ENCODE measurements at places on chromosomes 2 and 18. TPM values are rescaled to one million over a fixed set of nuclear protein-coding genes. Genes with fewer than 3 reads are reported as not detected.
A peak's percentile ranks its signal among the peaks of the same experiment; 100 is the strongest.

DNA sequence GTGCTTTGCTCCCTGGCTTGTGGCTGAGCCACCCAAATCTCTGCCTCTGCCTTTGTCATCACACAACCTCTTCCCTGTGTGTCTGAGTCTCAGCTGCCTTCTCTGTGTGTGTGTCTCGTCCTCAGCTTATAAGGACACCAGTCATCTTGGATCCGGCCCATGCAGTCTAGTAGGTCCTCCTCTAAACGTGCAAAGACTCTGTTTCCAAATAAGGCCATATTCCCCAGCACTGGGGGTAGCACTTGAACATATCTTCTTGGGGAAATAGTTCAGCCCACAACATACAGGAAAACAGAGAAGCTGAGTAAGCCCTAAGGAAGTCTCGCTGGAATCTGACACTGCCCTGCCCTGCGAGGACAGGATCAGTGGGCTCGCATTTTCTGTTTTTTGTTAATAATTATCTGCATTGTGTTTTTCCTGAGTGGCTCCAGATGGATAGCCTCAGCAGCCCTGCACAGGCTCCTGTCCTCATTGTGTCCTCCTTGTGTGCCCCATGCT is 42.1 kb downstream of the MTCL1 start:
- DNase-seq = peak; percentile 93

DNA sequence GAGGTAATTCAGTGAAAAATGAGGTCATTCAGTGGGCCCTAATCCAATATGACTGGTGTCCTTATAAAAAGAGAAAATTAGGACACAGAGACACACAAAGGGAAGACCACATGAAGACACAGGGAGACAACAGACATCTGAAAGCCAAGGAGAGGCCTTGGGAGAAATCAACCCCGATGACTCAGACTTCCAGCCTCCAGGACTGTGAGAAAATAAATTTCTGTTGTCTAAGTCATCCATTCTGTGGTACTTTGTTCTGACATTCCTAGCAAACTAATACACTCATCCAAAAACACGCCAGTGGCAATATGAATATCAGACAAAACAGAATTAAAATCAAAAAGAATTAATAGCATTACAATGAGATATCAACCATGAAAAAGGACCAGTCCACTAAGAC is 303.7 kb downstream of the SS18 start:
- DNase-seq = peak; percentile 80

- no peak for DNase-seq
Measured at GRCh38 chr18:57077786-57078552, 68.9 kb upstream of the BOD1L2 start.

- DNase-seq = peak; percentile 100
Measured at GRCh38 chr2:29747786-29748470, 173.5 kb downstream of the ALK start.

The VIT gene
- 0.52 TPM for total RNA-seq

- DNase-seq = peak; percentile 27
Measured at GRCh38 chr2:12091201-12091806, 344.9 kb downstream of the LPIN1 start.

GRCh38 chr2:79936715-79937114 is 367.8 kb downstream of the LRRTM1 start:
- no peak for DNase-seq

All from renal cortical epithelial cell (primary cell).